Stimulated activated CD8-positive, alpha-beta memory T cell treated with anti-CD3 and anti-CD28 coated beads, Interleukin-15, amount 100 ng/mL, for 1 hour (primary cell): ENCODE measurements at places on chromosomes 7 and 10.

GRCh38 chr10:69042417-69042816 lies 45.5 kb upstream of the SRGN start:
- DNase-seq: no peak

DNA sequence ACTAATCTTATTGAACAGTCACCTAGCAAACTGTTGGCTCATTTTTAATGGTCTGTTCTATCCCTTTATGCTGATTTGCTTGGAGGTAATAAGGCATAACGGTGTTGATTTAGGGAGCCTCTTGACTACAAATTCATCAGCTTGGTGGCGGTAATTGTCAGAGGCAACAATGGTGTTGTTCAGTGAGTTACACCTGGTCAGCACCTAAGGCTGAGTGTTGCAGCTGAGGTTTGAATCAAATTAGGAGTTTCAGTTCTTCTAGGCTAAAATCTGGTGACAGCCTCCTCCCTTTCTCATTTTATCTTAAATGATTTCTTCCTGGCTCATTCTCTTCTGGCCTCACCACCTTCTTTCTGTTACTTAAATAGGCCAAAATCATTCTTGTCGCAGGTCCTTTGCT lies 42.3 kb upstream of the SP8 start:
- no peak for DNase-seq

- DNase-seq: no peak
Observed at GRCh38 chr10:100968062-100968736, 1.1 kb upstream of the SEMA4G start.

DNA sequence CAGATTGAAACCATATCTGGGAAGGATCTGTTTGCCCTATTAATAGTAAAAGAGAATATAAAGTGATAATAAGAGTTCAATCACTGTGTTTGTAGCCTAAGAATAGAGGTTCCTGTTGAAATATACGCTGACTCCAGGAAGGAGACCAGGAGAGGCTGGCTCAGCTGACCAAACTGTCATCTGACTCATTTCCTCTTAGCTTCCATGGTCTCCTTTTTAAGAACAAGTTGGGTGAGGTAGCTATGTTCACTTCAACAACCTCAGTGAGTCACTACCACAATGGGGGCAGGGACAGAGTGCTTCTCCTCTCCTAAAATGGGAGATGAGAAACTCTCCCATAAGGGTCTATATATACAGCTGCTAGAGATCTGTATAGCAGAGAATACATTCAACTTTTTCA lies 543.3 kb downstream of the CALN1 start:
- no peak for DNase-seq

DNA sequence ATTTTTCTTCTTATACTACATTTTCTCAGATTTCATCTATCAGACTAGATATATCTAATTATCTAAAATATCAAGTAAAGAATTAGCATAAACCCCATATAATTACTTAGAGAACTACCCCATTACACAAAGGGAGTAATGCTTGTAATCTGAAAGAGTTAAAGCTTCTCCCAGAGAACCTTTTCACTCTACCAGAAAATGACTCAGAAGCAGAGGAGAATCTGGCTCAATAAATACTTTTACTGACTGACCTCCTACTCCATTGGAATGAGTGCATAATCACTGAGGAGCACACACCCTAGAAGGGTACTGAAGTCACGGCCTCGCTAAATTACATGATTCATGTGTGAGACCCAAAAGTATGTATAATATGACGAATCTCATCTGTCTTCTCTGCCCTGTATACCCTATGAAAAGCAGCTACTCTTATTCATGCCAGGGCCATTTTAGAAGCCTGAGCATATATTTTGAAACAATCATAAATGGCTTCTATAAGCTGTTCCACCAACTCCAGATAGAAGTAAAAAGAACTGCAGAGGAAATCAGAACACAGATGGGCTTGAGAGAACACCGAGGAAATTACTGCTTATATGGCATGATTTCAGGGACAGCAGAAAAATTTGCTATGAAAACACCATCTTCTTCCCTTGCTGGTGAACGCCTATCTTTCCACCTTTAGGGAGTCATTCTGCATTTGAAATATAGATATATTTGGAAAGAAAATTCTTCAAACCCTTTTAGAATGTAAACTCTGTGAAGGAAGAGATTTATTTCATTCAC lies 32.7 kb downstream of the DNMBP start:
- DNase-seq: no peak
